ENCODE measurements at places on chromosomes 2 and 18. TPM values are rescaled to one million over a fixed set of nuclear protein-coding genes. Genes with fewer than 3 reads are reported as not detected.

ASPRV1 gene
- polyA plus RNA-seq = 1.2 TPM

NHEJ1 gene
- 60.1 TPM for polyA plus RNA-seq

ORMDL1 gene
- polyA plus RNA-seq = 25.2 TPM

PDCD1 gene
- polyA plus RNA-seq = 3.2 TPM

GKN1 gene
- polyA plus RNA-seq = not detected

GRCh38 chr2:21819454-21819853 is 695.7 kb downstream of the TDRD15 start:
- DNase-seq = no peak

DNA sequence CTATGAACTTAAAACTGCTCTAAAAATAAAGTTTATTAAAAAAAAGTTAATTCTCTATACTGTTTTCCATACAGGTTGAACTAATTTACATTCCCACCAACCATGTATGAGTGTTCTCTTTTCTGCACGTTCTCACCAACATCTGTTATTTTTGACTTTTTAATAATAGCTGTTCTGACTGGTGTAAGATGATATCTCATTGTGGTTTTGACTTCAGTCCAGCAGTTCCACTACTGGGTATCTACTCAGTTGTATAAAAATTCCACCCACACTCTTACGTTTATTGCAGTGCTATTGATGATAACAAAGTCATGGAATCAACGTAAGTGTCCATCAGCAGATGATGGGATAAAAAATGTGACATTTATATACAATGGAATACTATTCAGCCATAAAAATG is 33.7 kb downstream of the SPAG16 start:
- DNase-seq = no peak

DNA sequence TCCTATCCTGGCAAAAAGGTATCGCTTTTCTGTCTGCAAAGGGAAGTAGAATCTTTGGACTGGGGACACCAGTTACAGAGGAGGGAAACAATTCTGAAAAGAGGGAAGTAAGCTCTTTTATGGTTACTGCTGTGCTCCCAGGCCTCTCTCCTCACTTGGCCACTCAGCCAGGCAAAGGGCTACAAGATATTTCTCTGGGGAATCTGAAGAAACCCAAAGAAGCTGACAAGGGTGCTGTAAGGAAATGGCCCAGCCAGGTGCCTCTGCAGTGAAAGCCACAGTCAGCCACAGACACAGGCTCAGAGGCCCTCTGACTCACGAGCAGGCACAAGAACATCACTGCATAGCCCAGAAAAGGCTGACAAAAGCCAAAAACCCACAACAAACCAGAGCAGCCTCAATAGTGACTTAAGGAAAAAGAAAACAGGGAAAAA is 5.8 kb downstream of the HDLBP start:
- no peak for DNase-seq

DNA sequence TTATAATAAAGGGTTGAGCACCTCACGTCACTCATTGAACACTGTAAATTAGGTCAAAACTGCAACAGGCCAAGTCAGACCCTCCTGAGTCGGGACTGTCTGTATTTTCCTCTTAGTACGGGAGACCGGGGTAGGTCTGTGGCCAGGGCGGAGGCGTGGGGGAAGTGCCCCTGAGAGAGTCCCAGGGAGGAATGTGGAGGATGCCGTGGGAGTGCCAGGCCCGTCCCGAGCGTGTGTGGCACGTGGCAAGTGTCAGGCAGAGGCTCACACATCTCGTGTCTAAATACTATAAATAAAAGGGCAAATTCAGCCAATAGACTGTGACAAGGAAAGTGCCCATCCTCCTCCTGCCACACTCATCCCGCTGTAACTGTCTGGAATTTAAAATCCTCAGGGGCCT is 6.3 kb upstream of the HDAC4 start:
- no peak for DNase-seq

DNA sequence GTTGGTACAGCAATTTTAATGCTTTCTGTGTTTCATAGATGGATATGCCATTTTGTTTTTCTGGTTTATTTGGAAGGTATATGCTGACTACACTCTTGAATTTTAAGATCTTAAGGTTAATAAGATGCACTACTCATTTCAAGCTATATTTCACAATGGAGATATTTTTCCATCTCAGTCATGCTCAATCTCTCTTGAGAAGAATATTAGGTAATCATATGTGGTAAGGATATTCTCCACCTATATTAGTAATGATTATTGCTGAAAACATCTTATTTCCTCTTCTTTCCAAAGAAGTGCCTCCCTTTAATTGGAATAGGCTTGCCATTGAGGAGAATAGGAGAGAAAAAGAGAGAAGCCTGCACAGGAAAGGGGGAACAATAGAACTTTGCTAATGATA is 40.1 kb downstream of the EPB41L3 start:
- no peak for DNase-seq

DNA sequence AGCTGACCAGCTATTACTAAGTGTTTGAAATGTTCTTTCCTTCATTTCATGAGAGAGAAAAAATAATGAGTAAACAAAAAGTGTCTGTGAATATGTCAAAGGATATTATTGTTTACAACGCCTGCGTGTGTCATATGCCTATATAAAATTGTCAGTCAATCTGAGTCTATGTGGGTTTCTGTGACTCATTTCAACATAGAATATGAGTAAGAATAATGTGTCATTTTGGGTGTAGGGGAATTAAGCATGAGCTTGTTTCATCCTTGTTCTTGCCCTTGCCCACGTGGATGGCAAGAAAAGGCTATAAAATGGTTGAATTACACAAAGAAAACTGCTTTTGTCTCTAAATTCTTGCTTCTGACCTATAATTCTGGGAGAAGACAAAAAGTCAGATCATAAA is 466.0 kb downstream of the PTH2R start:
- DNase-seq = no peak

- DNase-seq = no peak
Observed at GRCh38 chr18:55494441-55494840, 93.6 kb downstream of the TCF4 start.

DNA sequence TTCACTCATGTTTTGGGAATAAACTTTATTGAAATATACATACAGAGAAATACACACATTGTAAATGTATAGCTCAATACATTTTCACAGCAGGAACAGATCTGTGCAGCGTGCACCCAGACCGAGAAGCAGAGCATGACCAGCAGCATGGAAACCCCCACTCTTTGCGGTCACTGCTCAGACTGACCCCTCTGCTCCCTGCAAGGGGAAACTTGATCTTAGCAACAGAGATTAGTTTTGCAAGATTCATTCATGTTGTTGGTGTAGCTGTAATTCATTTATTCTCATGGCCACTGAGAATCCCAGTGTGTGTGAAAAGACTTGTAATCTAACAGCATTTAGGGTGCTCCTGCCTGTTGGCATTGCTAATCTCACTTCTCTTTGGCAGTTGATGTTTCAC is 35.2 kb downstream of the LPIN1 start:
- no peak for DNase-seq

GRCh38 chr2:239818086-239818485 is 207.1 kb downstream of the NDUFA10 start:
- DNase-seq = peak; percentile 44

GRCh38 chr2:72137498-72138010 is 10.1 kb downstream of the CYP26B1 start:
- peak; percentile 70 for DNase-seq

- DNase-seq = no peak
Observed at GRCh38 chr18:72155327-72155726, 388.8 kb downstream of the CBLN2 start.

DNA sequence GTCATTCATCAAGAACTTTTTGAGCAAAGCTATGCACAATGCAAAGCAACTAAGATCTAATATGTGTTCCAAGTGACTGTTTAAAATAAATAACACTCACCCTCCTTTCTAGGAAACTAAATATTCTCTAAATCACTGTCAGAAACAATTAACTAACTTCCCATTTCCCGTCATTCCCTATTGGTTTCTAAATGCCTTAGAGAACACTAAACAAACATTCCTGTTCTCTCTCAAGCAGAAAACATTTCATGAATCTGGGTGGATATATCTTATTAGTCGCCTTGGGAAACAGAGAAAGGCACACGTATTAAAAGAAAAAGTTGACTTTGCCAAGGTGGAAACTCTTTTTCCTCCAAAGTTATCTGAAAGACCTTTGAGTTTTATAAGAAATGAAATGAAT is 735.2 kb downstream of the MBD2 start:
- DNase-seq = no peak

DNA sequence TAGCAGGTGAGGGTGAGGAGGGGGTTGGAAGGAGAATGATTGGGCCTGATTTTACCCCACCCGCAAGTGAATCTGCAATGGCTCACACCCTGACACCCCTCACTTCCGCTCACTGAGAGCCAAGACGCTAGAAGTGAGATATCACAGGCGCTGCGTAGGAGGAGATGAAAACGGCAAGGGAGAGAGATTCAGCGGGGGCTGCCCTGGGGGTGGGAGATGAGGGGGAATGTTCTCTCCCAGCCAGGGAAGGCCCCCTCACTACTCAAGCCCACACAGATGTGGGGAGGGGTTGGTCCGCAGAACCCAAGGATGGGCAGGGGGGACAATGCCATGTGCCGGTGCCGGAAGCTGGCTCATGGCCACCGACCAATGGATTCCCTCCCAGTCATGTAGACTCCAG is 32.9 kb downstream of the LOXHD1 start:
- no peak for DNase-seq

DNA sequence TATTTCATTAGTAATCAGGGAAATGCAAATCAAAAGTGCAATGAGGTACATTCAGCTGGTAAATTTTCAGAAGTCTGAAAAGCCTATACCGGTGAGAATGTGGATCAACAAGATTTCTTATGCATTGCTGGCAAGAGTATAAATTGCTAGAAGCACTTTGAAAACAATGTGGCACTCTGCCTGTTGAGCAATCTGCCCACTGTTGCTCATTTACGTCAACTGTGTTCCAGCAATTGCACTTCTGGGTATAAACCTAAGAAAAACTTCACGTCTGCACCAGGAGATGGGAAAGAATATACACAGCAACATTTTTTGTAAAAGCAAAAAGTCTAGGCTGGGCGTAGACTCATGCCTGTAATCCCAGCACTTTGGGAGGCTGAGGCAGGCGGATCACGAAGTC is 40.8 kb downstream of the MTERF4 start:
- DNase-seq = peak; percentile 36

GRCh38 chr2:54771166-54771885 is 47.9 kb downstream of the EML6 start:
- DNase-seq = no peak

DNA sequence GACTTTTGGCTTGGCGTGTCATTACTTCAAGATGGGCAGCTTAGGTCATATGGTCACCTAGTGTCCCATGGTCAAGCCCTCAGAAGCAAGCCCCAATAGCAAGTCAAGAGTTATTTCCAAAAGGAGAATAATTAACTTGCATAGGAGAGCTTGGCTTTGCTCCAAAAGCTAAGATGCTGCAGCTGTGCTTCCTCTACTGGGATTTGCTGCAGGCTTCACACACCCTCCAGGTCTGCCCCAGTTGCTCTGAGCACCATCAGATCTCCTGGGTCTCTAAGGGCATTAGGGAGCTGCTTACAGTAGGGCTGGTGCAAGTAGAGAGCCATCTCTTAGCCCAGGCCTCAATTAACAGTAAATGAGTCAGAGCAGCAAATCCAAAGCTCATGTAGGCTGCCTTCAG is 46.6 kb downstream of the THUMPD2 start:
- no peak for DNase-seq

- no peak for DNase-seq
Observed at GRCh38 chr2:64945973-64946768, 43.0 kb upstream of the SLC1A4 start.

- peak; percentile 61 for DNase-seq
Observed at GRCh38 chr2:239195318-239195871, 205.4 kb downstream of the HDAC4 start.

DNA sequence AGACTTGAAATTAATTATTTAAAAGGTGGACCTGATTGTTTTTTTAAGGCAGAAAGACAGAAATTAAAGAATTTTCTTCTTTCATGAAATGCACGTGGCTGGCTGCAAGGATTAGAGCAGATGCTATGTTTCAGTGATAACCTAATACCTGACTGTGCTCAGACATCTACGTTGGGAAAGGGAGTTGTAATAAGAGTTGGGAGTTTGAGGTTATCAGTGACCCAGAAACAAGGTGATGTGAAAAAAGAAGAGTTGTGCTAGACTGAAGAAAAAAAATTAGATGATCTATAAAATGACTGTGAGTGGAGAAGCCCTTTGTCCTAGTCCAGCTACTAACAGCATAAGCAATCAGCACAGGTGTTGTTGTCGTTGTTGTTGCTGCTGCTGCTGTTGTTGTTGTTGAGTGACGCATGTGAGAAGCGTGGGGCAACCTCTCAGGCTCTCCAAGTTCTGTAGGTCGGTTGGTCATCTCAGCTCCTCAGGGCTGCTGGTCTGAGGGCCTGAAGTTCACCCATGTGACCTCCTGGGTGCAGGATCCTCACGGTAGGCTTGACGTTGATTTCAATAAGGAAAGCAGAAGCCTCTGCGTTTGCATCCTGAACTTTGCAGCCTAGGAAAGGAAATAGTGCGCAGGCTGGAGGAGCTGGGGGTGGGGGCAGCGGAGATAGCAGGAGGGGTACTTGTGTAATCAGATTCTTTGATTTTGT is 7.6 kb downstream of the POU3F3 start:
- no peak for DNase-seq

- no peak for DNase-seq
Observed at GRCh38 chr2:216881411-216881810, 21.5 kb upstream of the TNP1 start.

GRCh38 chr2:49753344-49753985 is 599.1 kb upstream of the FSHR start:
- DNase-seq = no peak

Data from sigmoid colon (tissue), 7 donors.